Tongue (tissue), 3 donors: ENCODE measurements at places on chromosomes 7 and 10. TPM values are rescaled to one million over a fixed set of nuclear protein-coding genes. Genes with fewer than 3 reads are reported as not detected.
A peak's percentile ranks its signal among the peaks of the same experiment; 100 is the strongest.

TNKS2 gene
- total RNA-seq, result 82.0 TPM

DNA sequence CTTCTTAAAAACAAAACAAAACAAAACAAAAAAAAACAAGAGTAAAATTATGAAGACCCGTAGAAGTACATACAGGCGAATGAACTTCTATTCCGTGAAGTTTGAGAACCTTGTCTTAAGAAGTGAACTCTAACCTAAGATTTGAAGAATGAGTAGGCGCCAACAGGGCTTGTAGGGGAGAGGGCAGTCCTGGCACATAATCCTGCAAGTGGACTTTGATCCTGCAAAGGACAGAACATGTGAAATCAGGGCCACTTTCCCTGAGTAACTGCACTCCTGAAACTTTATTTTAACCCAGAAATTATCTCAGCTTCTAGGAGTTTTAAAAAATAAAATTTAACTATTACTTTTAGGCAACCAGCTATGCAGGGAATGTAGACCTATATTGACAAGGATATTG is 62.0 kb downstream of the GNAT3 start:
- DNase-seq, result no peak

GRCh38 chr7:3780525-3780924 is 479.5 kb downstream of the SDK1 start:
- DNase-seq, result no peak

GRCh38 chr10:6721480-6721879 is 141.4 kb upstream of the PRKCQ start:
- peak; percentile 73 for DNase-seq

DNA sequence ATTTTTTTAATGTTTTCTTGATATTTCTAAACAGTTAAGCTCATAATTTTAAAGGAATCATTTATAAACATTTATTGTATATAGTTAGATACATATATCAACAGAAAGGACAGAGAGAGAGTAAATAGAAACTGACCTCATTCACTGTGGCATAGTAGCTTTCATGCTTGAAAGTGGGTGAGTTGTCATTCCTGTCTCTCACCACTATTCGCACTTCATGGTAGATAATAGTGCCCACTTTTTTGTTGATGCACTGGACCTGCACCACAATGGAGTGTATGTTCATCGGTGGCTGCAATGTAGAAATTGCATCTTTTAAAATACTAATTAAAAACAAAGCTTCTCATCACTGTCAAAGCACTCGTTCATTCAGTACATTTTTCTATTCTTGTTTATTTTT is 432.0 kb downstream of the PCDH15 start:
- no peak for DNase-seq
